ENCODE measurements at places on chromosomes 5 and 9.

- DNase-seq: no peak
Measured at GRCh38 chr5:131266370-131267060, 2.7 kb downstream of the CDC42SE2 start.

DNA sequence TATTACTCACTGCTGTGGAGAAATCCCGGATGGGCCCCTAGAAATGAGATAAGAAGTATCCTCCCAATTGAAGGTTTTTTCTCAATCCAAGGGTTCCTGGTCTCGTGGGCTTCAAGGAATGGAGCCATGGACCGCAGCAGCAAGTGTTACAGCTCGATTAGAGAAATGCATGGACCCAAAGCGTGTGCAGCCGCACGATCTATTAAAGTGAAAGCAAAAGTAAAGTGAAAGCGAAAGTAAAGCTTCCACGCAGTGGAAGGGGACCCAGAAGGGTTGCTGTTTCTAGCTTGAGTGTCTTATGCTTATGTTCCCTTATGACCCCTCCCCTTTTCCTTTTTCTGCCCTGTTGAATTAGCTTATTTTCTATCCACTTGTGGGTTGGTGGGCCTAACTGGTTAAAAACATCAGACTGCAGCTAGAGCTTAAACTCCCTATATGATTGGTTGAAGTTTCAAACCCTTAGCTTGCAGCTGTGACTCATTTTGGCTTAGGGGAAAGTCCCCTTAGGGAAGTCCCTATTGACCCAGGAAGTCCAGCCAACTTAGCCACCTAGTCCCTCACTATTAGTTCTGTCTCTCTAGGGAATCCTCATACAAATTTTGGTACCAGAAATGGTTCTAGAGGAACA is 1111.8 kb downstream of the TAF11L14 start:
- peak; percentile 85 for DNase-seq

GRCh38 chr5:176660860-176661641 is 13.8 kb downstream of the TSPAN17 start:
- peak; percentile 92 for DNase-seq

- peak; percentile 74 for DNase-seq
Measured at GRCh38 chr9:111622626-111623025, 8.5 kb upstream of the DNAJC25 start.

GRCh38 chr9:28032268-28032590 is 458.9 kb upstream of the C9orf72 start:
- no peak for DNase-seq

DNA sequence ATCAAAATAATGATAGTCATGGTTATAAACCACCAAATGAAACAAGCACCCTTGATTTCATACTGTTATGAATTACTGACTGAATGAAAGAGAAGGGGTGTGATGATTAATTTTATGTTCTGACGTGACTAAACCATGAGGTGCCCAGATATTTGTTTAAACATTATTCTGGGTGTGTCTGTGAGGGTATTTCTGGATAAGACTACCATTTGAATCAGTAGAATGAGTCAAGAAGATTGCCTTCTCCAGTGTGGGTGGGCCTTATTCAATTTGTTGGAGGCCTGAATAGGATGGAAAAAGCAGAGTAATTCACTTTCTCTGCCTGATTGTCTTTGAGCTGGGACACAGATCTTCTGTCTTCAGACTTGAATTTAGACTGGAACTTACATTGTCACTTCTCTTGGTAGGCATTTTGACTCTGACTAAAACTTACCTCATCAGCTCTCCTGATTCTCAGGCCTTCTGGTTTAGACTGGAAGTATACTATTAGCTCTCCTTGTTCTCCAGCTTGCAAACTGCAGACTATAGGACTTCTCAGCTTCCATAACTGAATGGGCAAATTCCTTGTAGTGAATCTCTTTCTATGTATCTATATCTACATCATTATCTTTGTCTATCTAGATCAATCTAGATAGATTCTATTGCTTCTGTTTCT is 321.9 kb upstream of the TARS1 start:
- DNase-seq: no peak

- DNase-seq: peak; percentile 98
Measured at GRCh38 chr9:127578952-127579853, 32.9 kb upstream of the STXBP1 start.

- no peak for DNase-seq
Measured at GRCh38 chr5:64301566-64301965, 135.9 kb downstream of the RNF180 start.

GRCh38 chr5:36998578-36998977 is 122.0 kb downstream of the NIPBL start:
- DNase-seq: no peak

DNA sequence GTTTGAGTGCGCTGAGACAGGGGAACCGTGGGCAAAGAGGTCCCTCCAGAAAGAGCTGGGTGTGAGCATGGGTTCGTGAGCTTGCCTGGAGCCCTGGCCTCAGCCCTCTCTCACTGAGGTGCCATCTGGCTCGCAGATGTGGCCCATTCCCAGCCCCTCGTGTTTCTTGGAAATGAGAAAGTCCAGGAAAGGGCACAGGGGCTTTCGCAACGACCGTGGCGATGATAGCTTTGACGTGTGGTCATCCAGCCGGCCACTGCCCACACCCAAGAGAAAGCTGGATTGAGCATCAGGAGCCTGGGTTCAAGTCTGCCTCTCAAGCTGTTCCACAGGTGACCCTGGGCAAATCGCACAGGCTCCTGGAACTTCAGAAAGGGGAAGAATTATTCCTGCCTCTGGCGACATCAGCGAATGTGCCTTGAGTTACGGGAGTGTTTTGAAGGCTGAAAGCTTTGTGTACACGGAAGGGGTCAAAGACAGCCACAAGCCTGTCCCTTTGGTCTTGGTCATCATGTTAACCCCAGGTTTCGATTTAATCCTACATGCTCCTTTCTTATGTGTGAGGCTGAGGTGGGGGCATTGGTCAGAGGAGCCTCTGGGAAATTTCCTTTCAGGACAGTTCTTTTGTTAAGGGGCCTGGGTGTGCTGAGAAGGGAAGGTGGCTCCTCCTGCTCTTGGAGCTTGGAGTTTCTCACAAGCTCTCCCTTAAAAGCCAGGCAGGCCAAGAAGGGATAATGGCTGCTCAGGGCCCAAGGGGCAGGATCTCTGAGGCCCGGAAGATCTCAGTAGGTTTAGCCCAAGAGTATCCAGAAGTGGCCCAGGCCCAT is 41.7 kb upstream of the IL17B start:
- DNase-seq: no peak

DNA sequence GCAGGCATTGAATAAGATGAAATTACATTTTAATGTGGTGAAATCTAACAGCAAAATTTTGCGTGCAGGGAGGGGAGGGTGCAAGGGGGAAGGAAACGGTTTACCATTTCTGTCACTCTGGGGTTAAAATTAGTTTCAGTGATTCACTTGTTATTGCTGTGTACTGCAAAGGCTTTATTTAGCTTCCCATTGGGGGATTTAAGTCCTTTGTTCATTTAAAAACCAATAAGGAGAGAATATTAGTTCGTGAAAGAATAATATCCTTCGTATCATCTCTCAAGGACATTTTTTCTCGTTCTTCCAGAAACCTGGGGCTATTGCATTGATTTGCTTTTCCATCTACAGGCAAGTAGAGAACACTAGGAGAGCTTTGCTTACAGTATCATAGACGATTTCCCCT is 667.8 kb upstream of the RGMB start:
- no peak for DNase-seq

- DNase-seq: no peak
Measured at GRCh38 chr5:133292300-133292699, 240.5 kb downstream of the HSPA4 start.

DNA sequence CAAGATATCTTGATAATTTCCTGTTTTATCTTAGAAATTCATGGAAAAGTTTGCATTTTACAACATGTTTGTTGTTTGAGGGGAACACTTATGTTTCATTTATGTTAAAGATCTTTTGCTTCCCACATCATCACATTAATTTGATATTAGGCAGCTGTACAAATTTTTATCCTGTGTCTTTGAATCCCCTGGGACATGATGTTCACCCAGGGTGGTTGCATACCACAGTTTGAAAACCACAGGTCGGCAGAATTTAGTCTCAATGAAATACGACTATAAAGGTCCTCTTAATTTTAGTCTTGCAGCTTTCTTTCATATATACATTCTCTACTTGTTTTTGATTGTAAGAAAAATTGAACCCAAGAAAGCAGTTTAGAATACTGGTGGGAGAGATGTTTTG is 3.7 kb downstream of the NAA35 start:
- DNase-seq: no peak

GRCh38 chr9:127252410-127253318 is 11.9 kb upstream of the GARNL3 start:
- DNase-seq: no peak

GRCh38 chr9:71733176-71733575 is 35.1 kb downstream of the CEMIP2 start:
- DNase-seq: no peak

- DNase-seq: no peak
Measured at GRCh38 chr5:122183788-122184170, 54.4 kb downstream of the ZNF474 start.

- DNase-seq: no peak
Measured at GRCh38 chr5:157189223-157189622, 8.6 kb downstream of the ITK start.

- peak; percentile 93 for DNase-seq
Measured at GRCh38 chr5:134113902-134114875, at the start of gene TCF7. Gene TCF7 (plus strand): TSS chr5:134114681. CDS start chr5:134114907, 226 bp downstream.

GRCh38 chr5:147691130-147691529 is 91.4 kb downstream of the JAKMIP2 start:
- DNase-seq: no peak

- no peak for DNase-seq
Measured at GRCh38 chr9:37333288-37333687, 89.2 kb upstream of the GRHPR start.

GRCh38 chr5:124645396-124645795 is 101.0 kb downstream of the ZNF608 start:
- no peak for DNase-seq

DNA sequence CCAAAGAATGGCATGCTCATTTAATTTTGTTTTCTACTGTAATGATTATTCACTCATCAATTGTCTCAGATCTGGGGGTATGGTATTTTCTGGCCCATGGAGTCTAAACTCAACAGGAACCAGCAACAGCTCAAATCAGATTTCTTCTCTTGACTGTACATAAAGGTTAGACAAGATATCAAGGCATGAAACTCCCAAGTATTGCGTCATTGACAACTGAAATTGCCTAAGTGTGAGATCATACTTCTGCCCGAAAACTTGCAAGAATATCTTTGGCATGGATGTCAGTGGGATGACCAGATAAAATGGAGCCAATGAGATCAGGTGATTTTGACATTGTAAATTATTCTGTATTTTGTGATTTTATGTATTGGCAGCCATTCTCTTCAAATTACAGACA is 141.7 kb upstream of the STK32A start:
- peak; percentile 42 for DNase-seq

GRCh38 chr9:131259432-131259898 is 16.8 kb downstream of the FAM78A start:
- no peak for DNase-seq

DNA sequence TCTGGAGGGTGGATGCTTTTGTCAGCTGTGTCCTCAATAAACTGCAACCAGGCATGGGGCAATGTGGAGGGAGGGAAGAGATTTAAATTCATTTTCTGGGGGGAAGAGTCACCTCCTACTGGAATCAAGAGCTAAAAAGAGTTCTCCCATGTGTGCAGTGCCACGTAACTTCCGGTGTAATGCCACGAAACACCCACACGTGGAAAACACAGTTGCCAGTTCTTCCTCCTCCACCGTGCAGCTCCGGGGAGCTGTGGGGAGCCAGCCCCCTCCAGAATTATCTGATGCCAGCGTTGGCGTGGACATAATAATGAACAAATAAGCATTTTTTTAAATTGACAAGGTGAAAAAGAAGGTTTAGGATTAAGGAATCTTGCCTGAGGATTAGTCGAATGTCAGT is 32.1 kb upstream of the MED10 start:
- DNase-seq: no peak

- DNase-seq: no peak
Measured at GRCh38 chr9:134219646-134220060, 55.3 kb upstream of the RNU6ATAC start.

- no peak for DNase-seq
Measured at GRCh38 chr9:129776566-129776937, 23.7 kb upstream of the PTGES start.

GRCh38 chr9:12817702-12818101 is 42.9 kb downstream of the LURAP1L start:
- DNase-seq: no peak

GRCh38 chr5:4703931-4704458 is 436.1 kb upstream of the ADAMTS16 start:
- no peak for DNase-seq

DNA sequence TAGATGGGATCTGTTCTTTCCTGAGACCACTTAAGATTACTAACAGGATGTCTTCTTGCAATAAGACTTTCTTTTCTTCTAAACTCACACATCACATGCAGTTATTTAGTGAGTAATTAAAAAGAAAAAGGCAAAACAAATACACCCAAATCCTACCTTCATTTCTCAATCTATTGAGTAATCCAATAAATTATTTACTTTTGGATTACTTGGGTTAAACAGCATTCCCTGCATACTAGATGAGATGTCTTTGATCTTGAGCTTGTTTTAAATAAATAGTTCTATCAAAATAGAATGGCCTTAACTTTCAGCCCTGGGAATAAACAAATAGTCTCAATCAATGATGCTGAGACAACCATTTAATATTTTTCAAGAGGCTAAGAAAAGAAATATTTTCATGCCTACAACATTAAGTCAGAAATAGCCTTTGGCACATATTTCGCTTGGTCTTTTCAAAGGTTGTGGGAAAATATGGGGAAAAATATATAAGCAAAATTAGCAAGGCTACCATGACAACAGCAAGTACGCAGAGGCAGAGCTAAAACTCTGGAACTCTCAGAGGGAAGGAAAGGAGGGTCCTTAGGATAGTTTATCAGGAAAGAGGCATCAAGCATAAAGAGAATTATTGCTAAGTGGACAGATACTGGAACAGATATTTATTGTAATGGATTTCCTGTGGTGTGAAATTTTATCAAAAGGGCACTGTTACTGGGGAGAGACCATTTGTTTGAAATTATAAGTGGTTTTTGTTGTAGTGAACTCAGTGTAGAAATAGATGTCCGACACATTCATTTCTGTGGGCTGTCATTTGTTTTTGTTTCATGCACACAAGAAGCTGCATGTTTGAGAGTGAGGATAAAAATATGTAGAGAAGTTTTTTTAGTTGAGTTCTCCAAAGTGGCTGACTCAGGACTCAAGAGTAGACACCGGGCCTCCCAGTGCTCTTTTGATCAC is 70.2 kb upstream of the CDH6 start:
- no peak for DNase-seq

DNA sequence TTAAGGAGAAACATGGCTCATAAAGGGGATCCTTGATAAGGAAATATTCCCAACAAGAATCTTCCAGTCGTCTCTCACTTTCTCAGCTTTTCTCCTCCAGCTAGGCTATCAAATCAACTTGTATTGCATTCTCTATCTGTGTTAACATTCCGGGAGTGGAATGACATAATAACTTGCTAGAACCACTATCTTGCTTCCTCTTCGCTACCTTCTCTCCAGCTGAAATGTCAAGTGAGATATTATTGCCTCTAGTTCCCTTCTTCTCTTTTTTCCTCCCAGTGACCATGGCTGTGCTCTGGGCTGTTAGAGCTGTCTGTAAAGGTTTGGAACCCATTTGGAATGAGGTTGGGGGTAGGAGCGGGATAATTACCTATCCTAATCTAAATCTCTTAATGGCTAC is 1329.5 kb upstream of the WWC1 start:
- no peak for DNase-seq

- DNase-seq: no peak
Measured at GRCh38 chr9:115002371-115003120, 72.2 kb upstream of the TNFSF8 start.

GRCh38 chr9:84387821-84388220 is 47.3 kb upstream of the SLC28A3 start:
- no peak for DNase-seq

- no peak for DNase-seq
Measured at GRCh38 chr5:28390341-28390740, 1352.0 kb upstream of the CDH9 start.

GRCh38 chr5:97601651-97602050 is 418.6 kb upstream of the RIOK2 start:
- no peak for DNase-seq

All from suppressor macrophage (primary cell).